Posterior cingulate gyrus (tissue), 11 donors: ENCODE measurements at places on chromosomes 11 and 22.

DNA sequence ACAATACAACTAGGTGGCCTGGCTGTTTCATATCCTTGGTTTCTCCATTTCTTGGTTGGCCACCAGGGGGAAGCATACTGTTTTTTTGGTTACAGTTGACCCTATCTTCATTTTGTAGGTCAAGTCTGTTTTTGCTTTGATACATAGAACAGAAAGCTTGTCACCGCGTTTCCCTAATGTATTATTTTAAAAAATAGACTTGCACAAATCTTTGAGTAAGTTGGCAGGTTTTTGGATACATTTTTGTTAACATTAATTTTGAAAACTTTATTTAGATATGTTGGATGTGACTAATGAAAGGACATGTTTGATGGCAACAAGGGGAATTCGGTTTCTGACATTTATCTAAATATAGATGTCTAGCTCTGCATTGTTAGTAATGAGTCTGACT lies 3.0 kb downstream of the NCR3LG1 start:
- DNase-seq, result peak; percentile 15

GRCh38 chr11:117564321-117564720 lies 232.7 kb downstream of the DSCAML1 start:
- peak; percentile 58 for DNase-seq

- no peak for DNase-seq
Measured at GRCh38 chr22:44438056-44438455, 60.0 kb downstream of the RTL6 start.

DNA sequence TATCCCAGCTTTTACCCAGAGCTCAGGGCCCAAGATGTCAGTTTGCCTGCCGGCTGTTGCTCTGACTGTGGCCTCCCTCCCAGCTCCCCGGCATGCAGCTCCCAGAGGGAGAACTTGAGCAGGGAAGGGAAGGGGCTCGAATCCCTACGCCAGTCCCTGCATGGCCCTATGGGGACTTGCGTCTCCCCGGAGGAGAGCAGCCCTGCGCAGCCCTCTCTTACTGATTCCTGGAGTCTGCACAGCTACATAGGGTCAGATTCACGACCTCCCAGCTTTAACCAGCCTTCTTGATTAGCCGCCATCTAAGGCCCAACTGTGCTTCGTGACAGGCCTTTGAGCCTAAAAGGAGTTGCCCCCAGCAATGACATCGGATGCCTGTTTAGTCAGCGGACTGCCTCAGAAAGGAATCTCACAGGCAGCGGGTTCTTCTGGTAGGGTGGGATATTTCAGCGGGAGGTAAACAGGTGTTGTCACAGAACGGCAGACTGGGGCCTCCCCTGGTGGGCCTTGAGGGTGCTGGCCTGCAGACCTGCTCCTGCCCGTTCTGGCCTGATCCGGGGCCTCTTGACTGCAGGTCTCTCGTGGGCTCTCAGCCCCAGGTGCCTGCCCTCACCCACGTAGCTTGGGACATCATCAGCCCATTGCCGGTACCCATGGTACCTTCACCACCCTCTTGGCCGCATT lies 43.8 kb upstream of the KCNQ1OT1 start:
- DNase-seq, result no peak

- no peak for DNase-seq
Measured at GRCh38 chr11:133219543-133219942, 312.8 kb downstream of the OPCML start.

- DNase-seq, result peak; percentile 93
Measured at GRCh38 chr11:66408488-66409214, 12.2 kb upstream of the NPAS4 start.

DNA sequence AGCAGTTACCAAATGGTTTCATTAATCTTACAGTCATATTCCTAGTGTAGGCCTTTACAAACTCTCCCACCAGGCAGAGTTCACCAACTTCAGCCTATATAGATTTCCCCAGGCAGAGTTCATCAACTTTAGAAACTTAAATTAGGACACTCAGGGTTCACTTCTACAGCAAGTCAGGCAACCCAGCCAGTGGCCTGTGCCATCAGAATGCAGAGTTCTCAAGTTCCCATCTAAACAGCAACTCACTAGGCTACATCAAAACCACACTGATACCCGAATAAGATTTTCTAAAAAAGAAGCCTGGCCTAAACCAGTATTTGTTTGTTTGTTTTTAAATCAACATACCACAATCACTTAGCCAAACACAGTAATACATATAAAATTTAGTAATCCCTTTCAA lies 33.7 kb downstream of the PICALM start:
- no peak for DNase-seq

DNA sequence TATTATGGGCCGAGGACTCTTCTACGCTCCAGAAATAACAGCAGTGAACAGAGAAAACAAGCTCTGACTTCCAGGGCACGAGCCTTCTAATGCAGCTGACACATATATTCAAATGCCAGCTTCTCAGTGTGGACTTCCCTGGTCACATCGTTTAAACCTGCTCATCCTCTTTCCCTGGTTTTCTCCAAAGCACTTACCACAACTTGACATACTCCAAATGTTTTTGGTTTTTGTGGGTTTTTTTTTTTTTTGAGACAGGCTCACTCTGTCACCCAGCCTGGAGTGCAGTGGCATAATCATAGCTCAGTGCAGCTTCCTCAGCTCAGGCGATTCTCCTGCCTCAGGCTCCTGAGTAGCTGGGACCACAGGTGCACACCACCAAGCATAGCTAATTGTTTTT lies 105.5 kb downstream of the MICAL3 start:
- no peak for DNase-seq

DNA sequence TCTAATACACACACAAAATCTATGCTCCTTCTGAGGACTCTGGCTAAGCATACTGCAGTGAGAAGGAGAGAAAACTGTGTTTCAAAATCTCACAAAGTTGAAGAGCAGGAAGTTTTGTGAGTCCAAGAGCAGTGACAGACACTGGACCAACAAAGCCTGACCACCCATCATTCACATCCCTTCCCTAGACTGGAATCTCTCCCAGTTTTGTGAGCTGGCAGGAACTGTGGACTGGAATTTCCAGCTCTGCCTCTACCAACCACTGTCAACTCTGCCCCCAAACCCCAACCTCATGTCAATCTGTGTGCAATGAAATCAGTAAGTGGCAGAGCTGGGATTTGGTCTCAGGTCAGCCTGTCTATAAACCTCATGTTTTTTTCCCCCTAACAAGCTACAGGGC lies 112.6 kb downstream of the ARL14EP start:
- no peak for DNase-seq

DNA sequence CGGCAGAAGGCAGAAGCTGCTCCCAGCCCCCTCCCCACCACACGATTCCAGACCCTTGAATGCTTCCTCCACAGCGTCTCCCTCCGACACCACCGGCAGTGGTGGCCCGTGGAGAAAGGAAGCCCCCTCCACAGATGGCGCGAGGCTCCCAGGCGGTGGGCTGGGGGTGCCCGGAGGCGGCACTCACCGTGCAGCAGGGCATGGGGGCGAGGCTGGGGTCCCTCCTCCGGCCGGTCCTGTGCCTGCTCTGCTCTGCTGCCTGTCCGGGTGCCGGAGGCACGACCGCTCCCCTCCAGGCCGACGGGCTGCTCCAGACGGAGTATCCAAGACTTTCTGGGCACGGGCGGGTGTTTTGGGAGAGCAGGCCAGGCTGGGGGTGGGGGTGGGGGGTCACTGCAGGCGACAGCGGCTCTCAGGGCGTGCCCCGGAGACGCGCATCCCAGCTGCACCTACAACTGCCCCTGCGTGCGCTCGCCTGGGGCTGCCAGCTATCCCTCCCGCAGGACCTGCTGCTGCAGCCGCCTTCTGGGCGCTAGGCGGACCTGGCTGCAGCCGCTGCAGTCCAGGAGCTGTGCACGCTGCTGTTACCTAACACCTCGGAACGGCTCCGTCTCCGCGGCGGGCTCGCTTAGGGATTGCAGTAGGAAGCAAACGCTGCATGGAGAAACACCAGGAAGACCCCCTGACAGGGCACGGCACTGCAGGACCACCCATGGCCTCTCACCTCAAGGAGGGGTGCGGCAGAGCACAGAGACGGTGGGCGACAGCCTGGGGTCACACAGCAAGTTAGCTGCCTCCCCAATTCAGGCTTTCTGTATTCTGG lies 15.2 kb downstream of the MRGPRG start:
- peak; percentile 90 for DNase-seq
